ENCODE measurements at places on chromosomes 16 and 17.

DNA sequence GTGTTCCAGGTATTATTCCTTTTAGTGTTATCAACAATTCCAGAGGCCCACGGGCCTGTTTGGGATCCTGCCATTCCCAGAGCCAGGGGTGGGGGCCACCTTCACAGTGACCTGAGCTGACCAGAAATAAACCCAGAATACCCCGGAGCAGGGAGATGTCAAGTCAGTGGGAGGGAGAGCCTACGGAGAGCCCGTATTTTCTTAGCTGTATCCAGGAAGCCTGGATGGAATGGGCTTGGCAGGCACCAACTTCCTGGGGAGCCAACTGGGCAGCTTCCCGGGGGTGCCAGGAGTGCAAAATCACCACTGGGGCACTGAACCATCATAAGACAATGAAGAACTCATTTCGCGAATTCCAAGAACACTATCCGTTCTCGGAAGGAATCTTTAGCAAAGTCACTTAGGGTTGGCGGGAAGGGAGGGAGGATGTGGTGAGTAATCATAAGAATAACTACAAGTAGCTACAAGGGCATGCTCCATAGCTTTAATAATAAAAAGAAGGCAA is 13.2 kb upstream of the MRTFB start:
- DNase-seq = no peak

- DNase-seq = no peak
Measured at GRCh38 chr17:7651097-7651664, 455 bp downstream of the ATP1B2 start.

GRCh38 chr17:72786209-72786608 is 306.3 kb downstream of the SLC39A11 start:
- DNase-seq = no peak

DNA sequence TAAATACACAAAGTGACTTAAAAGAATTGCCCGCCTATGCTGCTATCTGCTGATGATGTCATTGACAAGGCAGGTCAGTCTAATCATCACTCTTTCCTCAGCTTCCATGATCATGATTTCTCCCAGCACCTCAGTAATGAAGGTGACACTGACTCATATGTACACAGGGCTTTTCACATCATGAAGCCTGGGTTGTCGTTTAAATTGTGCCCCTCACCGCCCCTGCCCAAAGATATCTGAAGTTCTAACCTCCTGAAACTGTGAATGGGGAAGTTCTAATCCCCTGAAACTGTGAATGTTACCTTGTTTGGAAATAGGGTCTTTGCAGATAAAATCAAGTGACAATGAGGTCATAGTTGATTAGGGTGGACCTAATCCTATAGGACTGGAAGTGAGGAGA is 17.4 kb upstream of the GPRC5C start:
- DNase-seq = no peak

DNA sequence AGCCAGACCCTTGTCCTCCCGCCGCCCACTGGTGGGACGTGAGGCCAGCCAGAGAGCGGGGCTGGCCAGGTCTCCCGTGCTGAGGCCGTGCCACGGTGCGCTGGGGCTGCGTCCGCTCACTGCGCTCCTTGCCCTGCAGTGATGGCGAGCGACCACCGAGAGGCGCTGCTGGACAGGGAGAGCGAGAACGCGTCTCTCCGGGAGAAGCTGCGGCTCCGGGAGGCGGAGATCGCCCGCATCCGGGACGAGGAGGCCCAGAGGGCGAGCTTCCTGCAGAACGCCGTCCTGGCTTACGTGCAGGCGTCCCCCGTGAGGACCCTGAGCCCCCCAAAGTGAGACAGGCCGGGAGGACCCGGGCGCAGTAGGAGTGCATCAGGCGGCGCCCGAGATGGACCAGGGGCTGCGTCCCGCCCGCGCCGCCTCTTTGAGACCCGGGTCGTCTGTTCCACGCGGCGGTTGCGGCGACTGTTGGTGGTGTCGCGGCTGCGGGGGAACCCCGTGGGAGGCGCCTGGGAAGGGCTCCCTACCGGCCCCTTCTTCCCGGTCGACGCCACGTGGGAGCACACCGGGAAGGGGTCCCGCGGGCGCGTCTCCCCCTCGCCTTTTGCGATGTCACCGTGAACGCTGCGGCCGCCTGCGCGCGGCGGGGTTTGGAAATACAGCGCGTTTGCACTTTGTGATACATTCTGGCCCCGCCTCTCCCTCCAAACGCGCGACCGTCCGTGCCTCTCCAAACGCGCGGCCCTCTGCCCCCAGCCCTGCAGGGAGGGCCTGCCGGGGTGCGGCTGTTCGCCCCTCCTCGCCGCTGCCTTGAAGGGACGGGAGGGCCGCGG is 792 bp upstream of the RAC3 start:
- DNase-seq = peak; percentile 73

- DNase-seq = no peak
Measured at GRCh38 chr16:87792205-87792565, 26.4 kb upstream of the KLHDC4 start.

DNA sequence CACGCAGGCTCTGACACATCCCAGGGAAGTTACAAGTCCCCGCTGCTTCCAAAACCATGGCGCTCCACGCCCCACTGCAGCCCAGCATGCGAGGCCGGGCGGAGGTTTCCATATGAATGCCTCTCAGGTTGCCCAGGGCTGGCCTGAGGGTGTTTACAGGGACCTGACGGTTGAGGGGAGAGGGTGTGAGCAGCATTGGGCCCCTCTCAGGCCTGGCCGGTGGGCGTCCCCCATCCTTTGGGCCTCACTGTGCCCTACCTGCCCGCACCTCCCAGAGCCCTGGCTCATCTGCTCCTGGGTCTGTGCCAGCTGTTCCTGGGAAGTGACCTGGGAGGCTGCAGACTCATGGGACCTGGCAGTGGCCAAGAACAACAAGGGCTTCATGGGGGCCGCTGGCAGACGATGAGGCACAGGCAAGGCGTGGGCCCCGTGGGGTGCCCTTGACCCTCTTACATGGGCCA is 173.5 kb downstream of the C16orf95 start:
- no peak for DNase-seq

DNA sequence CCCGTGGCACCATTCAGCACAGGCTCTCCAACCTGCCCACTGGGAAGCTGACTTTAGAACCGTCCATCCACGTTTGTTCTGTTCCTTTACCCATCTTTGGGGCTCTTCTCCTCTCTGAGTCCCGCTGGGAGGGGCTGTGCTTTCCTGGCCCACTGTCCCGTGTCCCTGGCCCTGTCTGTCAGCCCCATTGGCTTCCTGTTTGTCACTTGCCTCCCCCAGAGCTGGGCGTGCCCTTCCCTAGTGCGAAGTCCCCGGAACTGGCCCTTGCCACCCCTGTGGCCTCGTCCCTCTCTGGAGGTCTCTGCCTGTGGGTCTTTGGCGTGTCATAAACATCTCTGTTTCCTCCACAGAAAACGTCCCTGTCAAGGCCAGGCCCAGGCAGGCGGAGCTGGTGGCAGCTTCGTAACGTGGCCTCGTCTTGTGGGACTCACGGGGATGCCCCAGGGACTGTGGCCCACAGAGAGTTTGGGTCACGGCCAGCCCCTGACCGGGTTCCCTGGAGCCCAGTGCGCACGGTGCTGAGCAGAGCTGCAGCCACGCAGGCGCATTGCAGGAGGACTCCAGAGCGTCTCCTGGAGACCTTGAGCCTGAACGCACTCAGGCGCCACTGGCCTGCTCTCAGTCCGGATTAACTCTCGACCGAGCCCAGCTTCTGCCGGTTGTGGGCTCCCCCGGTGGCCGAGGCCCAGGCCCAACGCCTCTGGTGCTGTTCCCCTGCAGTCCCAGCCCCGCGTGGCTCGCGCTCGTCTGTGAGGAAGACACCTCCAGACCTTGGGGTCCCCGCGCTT is 7.3 kb downstream of the CHMP6 start:
- no peak for DNase-seq

- DNase-seq = no peak
Measured at GRCh38 chr16:17329391-17329790, 141.4 kb downstream of the XYLT1 start.

GRCh38 chr17:50043290-50044148 is 12.4 kb upstream of the ITGA3 start:
- peak; percentile 53 for DNase-seq

DNA sequence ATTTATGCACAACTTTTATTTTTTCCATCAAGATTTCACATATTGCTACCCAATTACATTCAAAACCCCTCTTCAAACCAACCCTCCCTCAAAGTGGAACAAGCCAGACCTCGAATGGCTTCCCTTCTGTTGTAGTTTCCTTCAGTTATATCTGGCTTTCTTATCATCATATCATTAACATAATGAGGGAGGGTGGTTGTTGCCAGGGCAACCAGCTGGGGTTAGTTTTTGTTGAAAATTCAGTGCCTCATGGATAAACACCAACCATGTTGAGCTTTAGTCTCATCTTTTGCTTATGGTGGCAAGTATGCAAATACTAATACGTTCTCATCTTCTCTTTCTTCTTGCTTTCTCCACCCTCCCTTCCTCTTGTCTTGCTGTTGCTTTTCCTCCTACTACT is 359.7 kb downstream of the CDH11 start:
- no peak for DNase-seq

- DNase-seq = peak; percentile 100
Measured at GRCh38 chr17:35808962-35809854, at the start of gene TAF15. TAF15 (plus strand) TSS chr17:35809484; CDS start chr17:35809570, 86 bp downstream.

- DNase-seq = peak; percentile 18
Measured at GRCh38 chr16:55853114-55853513, 20.2 kb upstream of the CES1 start.

DNA sequence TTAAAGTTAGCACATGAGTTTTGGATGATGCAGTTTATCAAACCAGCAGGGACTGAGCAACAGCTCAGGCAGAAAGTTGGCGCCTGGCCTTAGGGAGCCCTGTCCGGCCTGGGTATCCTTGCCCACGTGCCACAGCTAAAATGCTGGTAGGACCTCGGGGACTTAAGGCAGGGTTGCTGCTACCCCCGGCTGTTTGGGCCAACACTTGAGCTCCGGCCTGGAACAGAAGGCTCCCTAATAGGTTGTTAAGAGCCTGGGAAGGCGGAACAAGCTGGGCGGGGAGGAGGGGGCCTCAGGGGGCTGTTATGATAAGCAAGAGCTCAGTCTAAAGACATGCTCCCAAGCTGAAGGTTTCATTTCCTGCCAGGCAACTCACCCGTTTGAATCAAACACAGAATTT is 39.7 kb downstream of the CUEDC1 start:
- no peak for DNase-seq

GRCh38 chr17:61451538-61452300 is 503 bp upstream of the TBX4 start:
- DNase-seq = peak; percentile 22
